CD4-positive, alpha-beta T cell treated with Interleukin-6 for 4 hours (primary cell): ENCODE measurements at places on chromosomes 5 and 9.

GRCh38 chr5:74155501-74155900 lies 485.0 kb downstream of the ENC1 start:
- no peak for DNase-seq

GRCh38 chr5:62328772-62329491 lies 22.9 kb downstream of the KIF2A start:
- no peak for DNase-seq

DNA sequence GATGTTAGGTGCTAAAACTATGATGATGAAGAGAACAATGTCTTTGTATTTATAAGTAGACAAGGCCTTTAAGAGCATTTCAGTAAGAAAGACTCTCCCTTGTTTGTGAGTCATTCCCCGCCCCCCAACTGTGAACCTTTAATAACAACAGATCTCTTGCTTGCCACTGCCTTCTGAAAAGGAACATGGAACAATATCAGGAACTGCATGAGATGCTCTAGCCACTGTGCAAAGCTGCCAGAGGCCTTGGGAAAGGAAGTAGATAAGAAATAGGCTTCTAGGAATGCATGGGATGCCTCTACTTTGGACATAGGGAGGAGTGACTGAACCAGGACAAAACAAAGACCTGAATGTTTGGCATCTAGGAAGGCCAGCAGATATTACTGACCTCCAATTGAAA lies 296.1 kb upstream of the MPDZ start:
- DNase-seq, result no peak

DNA sequence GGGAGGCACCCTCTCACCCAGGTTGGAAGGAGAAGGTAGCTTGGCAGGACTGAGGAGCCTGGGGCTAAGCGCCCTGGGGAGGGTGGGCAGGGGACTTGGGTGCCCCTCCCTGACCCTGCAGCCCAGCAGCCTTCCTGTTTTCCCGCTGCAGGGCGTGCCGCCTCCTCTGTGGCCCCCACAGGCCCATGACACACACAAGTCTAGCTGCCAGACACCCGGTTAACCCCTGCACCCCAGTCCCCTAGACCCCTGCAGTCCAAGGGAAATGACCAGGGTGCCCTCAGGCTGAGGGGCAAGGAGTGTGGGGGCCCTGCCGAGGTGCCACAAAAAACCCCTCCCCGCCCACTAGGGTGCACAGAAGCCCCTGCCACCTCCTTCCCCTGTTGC lies 33.0 kb downstream of the GOLGA2 start:
- no peak for DNase-seq

GRCh38 chr5:134563221-134563620 lies 37.8 kb downstream of the JADE2 start:
- DNase-seq, result no peak
